Activated CD4-positive, CD25-positive, alpha-beta regulatory T cell treated with anti-CD3 and anti-CD28 coated beads, Interleukin-2, amount 50 U/mL, for 72 hours (primary cell): ENCODE measurements at places on chromosomes 12 and 14.

GRCh38 chr12:32754111-32754510, 1.6 kb downstream of the YARS2 start:
- no peak for DNase-seq

DNA sequence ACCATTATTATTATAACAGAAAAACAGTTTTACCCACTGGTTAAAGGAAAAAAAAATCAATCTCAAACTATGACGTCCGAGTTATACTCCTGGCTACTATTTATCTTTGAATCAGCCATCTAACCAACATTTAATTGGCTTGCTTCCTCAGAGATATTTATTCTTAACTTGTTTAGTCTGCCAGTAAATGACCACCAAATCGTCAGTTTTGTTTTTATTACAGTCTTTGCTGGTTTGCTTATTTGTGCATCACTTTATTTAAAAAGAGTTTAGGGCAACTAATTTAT, 71.2 kb downstream of the RASSF8 start:
- DNase-seq, result no peak

DNA sequence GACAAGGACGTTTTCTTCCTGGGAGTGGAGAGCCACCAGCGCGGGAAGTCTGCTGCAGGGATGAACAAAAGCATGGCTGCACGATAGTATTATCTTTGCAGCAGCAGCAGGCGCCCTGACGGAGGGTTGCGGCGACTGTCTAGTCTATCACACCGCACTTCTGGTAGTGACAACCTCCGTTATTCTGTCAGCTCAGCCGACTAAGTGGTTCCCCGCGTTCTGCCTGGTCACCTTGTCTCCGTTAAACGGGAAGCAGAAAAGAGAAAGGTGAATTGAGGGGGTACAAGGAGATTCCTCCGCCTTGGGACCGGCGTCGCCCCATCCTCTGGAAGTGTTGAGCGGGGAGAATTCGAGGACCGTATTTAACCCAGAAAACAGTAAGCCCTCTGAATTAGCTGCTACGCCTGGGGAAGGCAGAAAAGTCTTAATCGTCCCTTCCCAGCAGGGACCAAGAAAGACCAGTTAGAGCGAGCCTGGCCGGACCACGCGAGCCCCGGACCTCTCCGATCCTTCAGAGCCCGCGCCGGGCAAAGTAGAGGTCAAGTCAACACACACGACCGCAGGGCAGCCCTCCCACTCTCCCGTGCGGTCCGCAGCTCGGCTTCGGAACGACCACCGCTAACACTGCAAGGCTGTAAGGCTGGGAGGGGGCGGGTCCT, 536 bp upstream of the DAAM1 start:
- DNase-seq, result no peak

DNA sequence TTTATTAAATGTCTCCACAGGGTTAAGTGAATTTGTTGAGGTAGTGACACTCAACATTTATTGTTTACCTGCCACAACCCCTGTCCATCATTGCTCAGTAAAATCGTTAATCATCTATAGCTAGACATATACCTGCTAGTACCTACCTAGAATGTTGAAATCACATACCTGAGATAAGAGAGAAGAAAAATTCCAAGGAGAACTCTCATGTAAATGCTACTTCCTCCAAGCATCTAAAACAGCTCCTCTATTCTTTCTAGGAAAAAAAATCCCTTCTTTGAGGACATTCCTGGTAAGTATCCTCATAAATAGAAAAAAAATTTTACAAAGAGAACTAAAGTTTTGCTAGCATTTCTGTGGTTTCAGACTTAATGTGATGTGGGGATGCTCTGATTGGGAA, 325.1 kb downstream of the DAD1 start:
- DNase-seq, result no peak

DNA sequence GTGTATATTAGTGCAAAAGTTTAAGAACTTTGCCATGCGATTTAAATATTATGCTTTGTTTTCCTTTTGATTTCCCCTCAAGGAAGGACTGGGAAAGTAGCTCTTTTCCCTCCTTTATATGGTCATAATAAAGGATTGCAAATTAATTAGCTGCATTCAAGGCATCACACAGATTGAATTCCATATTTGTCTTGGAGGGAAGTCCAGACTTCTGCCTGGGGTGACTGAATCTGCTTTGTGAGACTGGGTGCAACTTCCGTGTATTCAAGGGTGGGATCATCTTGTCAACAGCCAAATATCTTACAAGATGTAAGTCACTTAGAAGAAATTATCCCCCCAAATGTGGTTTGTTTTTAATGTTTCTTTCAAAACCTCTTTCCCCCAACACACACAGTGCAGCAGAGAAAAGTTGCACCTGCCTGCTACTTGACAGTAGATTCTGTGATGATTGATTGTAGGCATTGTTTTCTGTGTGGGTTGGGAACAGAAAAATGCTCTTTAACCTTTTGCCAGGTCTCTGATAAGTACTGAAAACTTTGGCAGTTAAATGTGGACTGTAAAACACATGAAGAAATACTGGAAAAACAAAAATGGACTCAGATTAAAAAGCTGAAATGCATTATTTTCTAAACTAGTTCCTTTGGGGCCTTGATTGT, 28.4 kb downstream of the STK38L start:
- DNase-seq, result no peak

DNA sequence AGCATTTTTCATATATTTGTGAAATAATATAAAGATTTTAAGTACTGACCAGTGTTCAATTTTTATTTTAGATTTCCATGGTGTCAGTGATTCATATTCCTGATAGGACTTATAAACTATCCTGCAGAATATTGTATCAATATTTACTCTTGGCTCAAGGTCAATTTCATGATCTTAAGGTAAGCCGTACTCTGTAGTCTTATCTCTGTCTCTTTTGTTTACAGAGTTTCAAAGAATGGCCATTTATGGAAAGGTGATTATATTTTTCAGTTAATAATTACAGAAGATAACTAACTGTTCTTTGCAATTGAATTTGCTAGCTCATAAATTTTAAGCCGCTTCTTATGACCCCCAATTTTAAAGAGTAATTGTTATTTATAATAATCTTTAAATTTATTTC, 27.9 kb downstream of the CGRRF1 start:
- DNase-seq, result no peak

DNA sequence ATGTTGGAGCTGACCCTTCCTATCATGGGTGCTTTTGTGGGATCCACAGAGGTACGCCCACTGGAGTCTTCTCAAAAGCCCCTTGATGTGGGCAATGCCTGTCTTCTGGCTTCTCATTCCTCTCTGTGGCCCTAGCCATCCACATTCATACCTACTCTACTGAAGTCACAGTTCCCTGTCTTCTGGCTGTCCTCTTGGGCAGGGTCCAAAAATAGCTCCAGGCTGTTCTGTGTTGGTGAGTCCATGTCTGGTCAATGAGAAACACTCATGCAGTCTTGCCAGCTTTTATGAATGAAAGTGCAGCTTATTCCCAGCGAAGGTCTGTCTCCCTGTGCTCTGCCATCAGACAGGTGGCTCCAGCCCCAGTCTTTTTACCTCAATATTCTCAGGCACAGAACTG, 135.9 kb upstream of the MDM1 start:
- DNase-seq, result no peak

GRCh38 chr12:125014526-125014925, 21.1 kb downstream of the BRI3BP start:
- no peak for DNase-seq

DNA sequence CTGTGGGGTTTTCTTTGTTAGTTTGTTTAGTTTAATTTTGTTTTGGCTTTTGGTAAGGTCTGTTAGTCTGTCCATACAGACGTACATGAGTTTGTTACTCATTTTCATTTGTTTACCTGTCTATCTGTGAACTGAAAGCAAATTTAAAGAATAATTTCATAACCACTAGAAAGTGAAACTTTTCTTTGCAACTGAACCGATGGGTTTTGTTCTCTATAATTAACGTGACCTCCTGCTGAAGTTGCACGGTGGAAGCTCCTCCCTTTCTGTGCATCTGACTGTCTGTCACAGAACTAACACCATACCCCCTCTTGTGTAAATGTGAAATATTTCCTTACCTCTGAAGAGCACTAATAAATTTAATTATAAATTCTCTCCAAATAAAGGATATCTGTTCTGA, 595.5 kb downstream of the GALC start:
- no peak for DNase-seq

GRCh38 chr14:64556526-64556925, 6.8 kb downstream of the PPP1R36 start:
- no peak for DNase-seq

- no peak for DNase-seq
Observed at GRCh38 chr14:106613256-106613655, 1086.9 kb downstream of the TMEM121 start.

GRCh38 chr12:101795013-101795412, 35.7 kb downstream of the GNPTAB start:
- DNase-seq, result no peak

DNA sequence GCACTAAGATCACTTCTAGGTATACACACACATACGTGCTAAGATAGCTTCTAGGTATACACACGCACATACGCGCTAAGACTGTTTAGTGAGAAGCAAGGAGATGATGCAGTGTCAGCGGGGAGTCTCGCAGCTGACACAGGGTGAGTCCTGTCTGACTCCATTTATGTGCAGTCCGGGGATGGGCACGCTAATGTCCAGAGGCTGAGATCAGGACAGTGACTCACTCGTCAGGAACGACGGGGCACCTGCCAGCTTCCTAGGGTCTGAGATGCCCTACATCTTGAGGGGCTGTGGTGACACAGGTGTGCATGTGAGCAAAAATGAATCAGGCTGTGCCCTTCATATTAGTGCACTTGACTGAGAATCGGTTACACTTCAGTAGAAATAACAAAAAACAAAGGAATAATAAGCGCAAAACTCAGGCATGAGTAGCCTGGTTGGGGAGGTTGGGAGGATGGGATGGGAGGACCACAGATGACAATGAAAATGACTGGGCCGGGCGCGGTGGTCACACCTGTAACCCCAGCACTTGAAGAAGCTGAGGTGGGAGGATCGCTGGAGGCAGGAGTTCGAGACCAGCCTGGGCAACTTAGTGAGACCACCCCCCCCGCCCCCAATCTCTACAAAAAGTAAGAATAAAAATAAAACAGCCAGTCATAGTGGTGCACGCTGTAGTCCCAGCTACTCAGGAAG, 29.1 kb upstream of the ULK1 start:
- DNase-seq, result no peak

GRCh38 chr12:75834591-75834990, 197.0 kb downstream of the PHLDA1 start:
- no peak for DNase-seq

GRCh38 chr12:10701131-10701681, 21.9 kb downstream of the YBX3 start:
- no peak for DNase-seq

GRCh38 chr14:93114713-93115068, 1.0 kb downstream of the ITPK1 start:
- DNase-seq, result peak; percentile 38
